ENCODE measurements at places on chromosomes 7 and 10.

GRCh38 chr10:22599636-22600228 lies 114.6 kb downstream of the PIP4K2A start:
- no peak for DNase-seq

GRCh38 chr10:91726355-91726754 lies 71.9 kb upstream of the TNKS2 start:
- DNase-seq, result no peak

GRCh38 chr7:17930546-17930945 lies 9.7 kb downstream of the SNX13 start:
- no peak for DNase-seq

DNA sequence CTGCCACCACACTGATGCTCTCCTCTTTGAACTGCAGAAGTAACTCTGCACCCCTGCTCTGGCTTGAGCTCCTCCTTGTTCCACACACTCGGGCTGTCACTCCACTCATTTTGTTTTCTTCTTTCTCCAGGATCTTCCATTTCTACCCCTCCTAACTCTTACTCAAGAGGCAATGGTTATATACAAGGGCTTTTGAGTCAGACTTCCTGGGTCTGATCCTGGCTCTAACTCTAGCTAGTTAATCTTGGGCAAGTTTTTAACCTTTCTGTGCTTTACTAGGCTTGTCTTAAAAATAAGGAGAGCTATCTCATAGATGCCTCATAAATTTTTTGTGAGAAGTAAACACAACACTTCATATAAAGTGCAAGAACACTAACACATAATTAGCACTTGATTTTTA lies 45.3 kb upstream of the GNAI1 start:
- DNase-seq, result no peak

DNA sequence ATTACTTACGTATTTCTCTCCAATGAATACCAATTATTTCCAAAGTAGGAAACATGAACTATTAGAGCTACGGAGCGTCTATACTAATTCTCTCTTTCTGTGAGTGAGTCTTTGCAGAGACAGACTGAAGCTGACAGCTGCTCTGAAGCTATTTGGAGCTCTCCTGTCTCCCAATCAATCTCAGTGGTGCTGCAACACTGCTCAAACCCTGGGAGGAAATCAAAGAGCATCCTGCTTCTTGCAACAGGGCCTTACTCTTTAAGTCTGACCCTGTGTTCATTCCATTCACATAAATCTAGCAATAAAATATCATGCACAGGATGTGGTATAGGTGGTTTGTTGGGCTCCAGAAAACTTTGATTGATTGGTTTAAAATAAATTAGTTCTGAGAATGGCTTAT lies 685.7 kb upstream of the IGFBP3 start:
- no peak for DNase-seq

DNA sequence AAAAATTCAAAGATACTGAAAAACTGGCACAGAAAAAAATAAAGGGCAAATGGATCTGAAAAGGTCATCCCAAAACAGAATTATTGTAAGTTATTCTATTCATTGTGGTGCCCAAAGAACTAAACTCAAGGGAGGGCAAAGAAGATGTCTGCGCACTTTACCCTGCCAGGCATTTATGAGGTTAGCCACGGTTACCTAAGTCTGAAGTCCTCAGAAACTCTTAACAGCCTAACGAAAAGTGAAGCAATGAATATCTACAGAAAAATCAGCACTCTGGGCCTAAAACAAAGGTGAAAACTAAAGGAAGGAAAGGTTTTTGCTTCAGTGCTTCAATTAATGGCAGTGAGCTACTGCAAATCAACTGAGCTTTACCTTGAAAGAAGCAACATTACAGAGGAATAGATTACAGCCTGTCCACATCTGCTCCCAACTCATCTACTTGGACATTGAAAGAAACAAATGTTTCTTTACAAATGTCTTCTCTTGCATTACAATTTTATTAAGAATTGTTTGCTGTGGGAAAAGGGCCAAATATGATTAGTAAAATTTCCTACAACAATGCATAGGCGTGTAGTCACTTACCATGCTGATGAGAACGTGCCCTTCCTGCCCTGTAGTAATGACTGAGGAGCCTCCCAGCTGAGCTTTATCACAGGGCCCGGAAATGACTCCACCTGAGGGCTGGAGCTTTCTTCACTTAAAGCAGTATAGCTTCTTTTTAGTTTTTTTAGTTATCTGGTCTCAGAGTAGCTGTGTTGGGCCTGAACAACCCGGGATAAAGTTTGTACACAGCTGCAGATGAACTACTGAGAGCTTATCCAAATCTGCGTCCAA lies at the start of gene TUBAL3:
TSS of gene TUBAL3 (minus strand) at position 621 of the 834 bp plus-strand sequence. CDS start at position 585, 36 bp downstream.
- no peak for DNase-seq

- no peak for DNase-seq
Observed at GRCh38 chr10:88546497-88546896, 36.6 kb downstream of the RNLS start.

GRCh38 chr10:62112300-62112699 lies 156.3 kb downstream of the RTKN2 start:
- no peak for DNase-seq

GRCh38 chr7:127678337-127678736 lies 26.3 kb downstream of the SND1 start:
- DNase-seq, result no peak

- no peak for DNase-seq
Observed at GRCh38 chr10:31520986-31521831, 202.2 kb downstream of the ZEB1 start.

GRCh38 chr7:65239324-65239706 lies 134.3 kb upstream of the ZNF92 start:
- no peak for DNase-seq

- no peak for DNase-seq
Observed at GRCh38 chr10:80283119-80283518, 6.3 kb downstream of the MAT1A start.

- DNase-seq, result no peak
Observed at GRCh38 chr10:132355297-132355696, 23.3 kb downstream of the LRRC27 start.

- DNase-seq, result no peak
Observed at GRCh38 chr10:62648921-62649320, 155.6 kb upstream of the ADO start.

DNA sequence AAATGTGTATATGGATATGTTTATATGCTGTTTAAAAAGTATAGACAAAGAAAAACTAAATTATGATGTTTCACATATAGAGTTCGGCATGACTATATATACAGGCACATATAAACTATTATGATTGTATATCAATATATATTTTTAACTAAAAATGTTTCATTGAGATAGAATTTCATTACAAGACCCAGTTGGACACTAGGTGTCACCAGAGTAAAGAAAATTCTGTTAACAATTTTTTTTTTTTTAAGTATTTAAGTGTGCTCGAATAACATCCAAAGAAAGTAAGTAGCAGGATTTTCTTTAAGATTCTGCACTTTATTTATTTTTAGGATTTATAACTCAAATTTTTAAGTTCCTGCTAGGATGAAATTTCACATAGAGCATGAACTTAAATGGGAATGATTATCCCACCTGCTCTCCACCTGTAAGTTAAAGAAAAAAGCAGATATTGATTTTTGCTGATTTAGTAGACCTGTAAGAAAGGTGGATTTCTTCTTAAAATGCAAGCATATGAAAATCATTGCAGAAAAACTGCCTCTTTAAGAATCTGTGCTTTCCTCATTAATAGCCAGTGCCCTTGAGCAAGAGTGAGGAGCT lies 961.5 kb downstream of the PCDH15 start:
- no peak for DNase-seq

- no peak for DNase-seq
Observed at GRCh38 chr7:28729727-28730126, 228.4 kb downstream of the TRIL start.

DNA sequence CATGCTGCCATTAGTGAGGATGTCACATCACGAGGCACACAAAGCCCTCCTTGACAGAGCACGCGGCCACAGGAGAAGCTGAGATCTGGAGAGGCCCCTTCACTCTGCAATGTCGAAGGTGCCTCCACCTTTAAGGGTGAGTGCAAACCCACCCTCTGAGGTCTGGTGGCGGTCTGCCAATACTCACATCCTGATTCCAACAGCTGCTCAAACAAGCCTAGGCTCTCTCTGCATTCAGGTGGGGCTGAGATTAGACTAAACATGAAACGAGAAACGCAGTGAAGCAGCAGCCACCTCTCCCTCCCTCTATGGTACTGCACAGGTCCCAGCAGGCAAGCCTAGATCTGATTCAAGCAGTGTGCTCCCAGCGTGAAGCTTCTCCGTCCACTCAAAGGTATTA lies 151.8 kb downstream of the TCERG1L start:
- DNase-seq, result no peak

- DNase-seq, result no peak
Observed at GRCh38 chr7:1058821-1059199, 14.5 kb downstream of the GPR146 start.

GRCh38 chr10:122148876-122149560 lies 122.1 kb upstream of the BTBD16 start:
- DNase-seq, result no peak

GRCh38 chr10:95333997-95334804 lies 43.4 kb upstream of the PDLIM1 start:
- DNase-seq, result no peak

DNA sequence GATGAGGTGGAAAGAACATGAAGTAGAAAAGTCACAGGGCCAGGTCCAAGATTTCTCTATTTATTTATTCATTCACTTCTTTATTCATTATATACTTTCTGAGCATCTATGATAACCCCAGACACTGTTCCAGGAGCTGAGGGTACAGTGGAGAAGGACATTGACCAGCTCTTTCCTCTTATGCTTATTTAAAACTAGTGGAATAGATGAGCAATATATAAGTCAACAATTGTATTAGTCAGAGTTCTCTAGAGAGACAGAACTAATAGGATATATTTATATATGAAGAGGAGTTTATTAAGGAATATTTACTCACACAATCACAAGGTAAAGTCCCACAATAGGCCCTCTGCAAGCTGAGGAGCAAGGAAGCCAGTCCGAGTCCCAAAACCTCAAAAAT lies 15.0 kb upstream of the GPR37 start:
- no peak for DNase-seq

Data from activated T-helper 9 cell treated with anti-CD3 and anti-CD28 coated beads, Interleukin-2, amount 50 U/mL, for 16 hours (primary cell).